ENCODE measurements at places on chromosomes 2 and 18.

- no peak for DNase-seq
These were observed 39.5 kb upstream of the IMP4 start for GRCh38 chr2:130303169-130303568.

DNA sequence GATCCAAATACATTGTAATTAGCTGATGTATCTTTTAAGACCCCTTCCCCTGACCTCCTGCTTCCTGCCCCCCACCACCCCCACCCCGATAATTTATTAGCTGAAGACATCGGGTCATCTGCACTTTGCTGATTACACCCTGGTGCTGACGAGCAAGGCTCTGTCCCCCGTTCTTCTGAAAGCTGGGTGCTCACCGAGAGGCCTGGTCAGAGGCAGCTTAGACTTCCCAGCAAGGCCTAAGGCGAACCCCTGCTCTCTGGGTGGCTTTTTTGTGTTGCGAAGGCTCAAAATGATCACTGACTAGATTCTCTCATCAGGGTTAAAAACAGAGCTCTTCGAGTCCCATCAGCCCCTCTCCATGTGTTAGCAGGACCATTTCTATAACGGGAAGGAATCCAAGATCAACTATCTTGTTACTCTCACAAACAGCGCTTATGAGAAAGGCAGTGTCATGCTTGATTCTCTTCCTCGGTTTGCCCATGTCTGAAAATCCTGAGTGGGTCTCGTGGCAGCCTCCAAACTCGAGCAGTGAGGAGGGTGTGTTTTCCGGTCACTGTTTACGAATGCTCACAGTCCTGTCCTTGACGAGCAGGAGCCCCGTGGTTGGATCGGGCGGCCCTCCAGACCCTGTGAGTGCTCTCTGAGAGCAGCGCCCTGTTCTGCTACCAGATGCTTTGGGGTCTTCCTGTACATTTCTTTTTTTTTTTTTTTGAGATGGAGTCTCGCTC, 201.6 kb downstream of the HDAC4 start:
- no peak for DNase-seq

DNA sequence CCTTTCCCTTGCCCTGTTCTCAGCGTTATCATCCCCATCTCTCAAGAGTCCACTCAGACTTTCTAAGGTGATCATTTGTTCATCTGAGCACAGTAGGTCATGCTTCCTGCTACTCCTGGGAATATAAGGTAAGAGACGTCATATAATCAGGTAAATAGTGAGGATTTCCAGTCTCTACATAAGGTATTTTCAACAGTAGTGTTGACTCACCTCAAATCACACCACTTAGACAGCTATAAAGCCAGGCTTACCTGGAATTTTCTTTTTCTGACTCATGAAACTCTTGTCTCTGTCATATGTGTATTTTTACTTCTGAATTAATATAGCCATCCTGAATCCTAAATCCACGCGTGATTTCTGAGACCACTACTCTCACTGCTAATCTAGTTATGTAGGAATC, 443.2 kb downstream of the ARHGAP15 start:
- no peak for DNase-seq

DNA sequence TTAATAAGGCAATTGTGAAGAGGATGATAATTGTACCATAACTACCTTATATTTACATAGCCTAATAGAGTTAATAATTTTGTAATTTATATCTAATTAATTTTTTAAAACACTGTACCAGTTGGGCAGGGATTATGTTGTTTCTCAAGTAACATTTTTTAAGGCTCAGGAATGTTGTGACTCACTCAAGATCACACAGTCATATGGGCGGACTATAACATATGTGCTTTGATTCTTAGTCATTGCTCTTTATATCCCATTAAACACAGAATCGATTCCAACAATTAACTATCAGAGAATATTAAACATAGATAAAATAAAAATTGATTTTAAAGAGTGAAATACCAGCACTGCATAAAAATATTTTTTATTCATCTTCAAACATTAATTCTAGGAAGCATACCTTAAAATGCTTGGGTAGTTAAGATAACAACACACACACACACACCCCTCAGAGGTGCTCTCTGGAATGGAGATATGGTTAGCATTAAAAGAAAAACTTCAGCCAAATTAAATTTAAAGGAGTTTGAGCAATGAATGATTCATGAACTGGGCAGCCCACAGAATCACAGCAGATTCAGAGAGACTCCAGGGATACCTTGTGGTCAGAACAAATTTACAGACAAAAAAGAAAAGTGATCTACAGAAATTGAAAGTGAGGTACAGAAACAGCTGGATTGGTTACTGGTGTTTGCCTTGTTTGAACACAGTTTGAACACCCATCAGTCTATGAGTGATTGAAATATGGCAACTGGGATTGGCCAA, 869.4 kb upstream of the ID2 start:
- no peak for DNase-seq

DNA sequence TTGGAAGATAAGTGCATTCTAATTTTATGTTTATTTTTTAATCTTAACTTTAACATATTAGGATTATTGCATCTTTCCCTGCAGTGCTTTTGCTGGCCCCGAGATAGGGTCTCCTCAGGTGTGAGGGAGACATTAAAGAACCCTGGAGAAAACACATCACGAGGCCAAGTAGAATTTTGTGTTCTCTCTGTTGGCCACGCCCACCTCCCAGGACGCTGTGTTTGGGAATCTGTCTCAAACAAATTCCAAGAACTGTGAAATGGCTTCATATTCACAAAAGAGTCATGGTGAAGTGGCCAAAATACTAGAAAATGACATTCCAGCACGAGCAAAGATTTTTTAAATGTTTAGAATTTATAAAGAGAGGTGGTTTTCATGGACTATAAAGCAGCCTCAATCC, 27.3 kb downstream of the RNF144A start:
- DNase-seq, result no peak

- no peak for DNase-seq
These were observed 762 bp downstream of the VPS4B start for GRCh38 chr18:63421514-63421913.

DNA sequence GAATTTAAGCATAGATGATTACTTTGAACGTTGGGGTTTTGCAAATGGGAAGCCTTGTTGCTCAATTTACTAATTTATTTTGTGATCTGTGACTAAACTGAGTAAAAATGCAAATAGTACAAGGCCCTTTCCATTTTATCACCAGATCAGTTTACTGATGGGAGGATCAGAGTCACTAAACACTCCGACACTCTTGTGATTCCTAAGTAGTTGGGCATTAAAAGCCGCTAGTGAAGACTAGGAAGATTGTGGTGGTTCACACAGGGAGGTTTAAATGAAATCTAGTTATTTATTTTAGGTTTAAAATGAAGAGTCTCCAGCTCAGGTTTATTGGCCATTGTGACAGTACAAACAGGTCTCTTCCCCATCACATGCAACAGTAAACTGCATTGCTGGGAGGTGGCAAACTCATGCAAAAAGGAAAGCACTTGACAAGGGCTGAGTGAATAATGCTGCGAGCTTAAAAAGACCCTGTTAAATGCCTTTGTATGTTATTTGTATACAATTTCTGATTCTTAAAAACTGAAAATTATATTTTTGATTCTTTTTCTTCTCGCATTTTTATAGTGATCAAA, 394.8 kb upstream of the FANCL start:
- no peak for DNase-seq

DNA sequence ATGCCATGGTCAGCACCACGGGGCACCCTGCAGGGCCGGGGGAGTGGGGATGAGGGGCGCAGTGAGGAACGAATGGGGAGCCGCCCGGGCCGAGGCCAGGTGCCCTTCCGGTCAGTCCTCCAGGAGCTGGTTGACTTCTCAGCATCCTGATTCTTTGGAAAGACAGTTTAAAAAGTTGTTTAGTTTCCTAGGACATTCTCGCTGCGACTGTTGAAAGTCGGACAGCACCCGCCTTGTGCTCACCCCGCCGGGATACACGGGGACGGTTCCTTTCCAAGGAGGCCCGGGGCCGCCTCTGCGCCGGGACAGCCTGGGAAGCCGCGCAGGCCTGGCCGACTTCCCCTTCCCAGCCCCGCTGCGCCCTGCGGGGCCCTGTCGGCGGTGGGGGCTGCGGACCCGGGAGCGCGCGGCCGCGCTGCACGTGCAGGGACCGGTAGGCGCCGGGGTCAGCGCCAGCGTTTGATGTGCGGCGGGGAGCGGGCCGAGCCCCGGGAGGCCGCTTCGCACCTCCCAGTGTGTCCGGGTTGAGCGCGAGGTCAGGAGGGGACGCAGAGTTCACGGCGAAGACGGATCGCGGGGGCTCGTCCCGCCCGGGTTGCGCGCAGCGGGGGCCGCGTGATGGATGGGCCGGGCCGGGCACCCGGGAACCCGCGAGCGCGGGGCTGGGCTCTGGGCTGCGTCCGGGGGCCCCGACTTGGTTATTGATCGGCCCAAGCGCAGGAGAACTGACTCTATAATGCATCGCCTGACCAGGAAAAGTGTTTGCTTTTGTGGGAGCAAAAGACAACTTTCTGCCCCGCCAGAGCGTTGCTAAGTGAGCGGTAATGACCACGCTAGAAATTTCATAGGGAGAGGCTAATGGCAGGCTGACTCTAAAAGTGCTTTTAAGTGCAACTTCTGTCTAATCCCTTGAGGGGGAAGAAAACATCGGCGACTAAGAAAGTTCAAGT, 28.0 kb upstream of the SMIM21 start:
- DNase-seq, result no peak

DNA sequence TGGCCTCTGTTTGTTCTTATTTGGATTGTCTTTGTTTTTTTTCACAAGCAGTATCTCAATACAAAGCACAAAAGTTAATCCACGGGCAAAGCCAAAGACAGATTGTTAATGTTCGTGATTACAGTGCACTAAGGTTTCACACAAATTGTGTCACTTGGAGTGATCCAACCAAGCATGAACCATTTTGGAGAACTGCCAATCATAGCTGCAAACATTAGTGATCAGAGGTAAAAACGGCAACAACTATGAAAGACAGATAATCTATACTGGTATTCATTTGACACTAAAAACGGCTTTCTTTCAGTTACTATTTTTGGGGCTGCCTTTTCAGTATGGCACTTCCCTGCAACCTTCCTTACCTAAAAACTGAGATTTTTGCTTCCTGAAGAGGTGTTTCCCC, 213.1 kb upstream of the GULP1 start:
- DNase-seq, result no peak

- no peak for DNase-seq
These were observed 71.1 kb downstream of the LDLRAD4 start for GRCh38 chr18:13289481-13290205.

GRCh38 chr18:25726298-25726697, 364.1 kb downstream of the SS18 start:
- no peak for DNase-seq

GRCh38 chr2:30105556-30105955, 41.3 kb upstream of the YPEL5 start:
- no peak for DNase-seq

DNA sequence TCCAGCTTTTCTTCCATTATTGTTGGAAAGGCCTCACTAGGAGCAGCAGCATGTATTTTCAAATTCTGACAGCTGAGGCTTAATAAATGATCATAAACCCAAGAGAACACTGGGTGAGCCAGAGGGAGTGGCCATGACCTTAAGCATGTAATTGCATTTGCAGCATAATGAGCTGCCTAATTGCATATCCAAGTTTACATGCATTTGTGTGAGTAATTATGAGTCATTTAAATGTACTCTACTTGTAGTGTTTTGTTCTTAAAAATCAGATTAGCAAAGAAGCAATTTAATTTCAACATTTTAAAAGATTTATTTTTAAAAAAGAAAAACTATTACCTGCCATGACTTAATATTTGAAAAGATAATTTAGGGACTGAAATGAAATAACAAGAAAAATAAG, 74.8 kb downstream of the NOL10 start:
- DNase-seq, result no peak

DNA sequence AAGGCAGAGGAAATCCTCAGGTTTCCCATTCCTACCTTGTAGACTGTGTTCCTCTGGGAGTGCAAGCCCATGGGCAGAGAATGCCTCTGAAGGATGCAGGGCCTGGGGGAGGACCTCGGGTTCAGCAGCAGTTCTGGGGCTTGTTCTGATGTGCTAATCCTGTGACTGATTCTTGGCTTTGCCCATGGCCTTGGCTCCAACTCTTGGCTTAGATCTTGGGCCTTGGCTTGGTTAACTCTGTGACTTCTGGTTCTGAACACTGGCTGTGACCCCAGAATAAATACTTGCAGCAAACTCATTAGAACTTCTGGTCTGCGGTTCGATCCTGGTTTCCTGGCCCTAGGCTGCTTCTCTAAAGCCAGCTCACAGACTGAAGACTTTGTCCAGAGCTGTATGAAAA, 366.9 kb upstream of the ZEB2 start:
- DNase-seq, result no peak

DNA sequence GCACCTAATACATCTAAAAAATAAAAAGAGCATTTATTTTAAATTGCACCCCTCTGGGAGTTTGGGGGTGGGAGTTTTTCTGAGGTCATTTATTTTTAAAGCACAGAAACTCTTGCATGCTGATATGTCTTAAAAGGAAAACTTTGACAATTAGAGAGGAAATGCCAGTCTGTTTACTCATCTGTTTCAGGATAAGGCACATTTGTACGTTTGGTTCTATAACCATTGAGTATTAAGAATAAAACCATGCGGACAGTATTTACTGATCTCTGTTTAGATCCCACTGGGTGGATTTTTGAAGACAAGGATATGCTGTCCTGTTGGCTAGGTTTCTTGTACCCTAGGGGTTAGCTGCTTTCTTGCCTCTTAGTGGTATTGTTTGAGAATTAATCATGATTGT, 122.9 kb downstream of the TANC1 start:
- DNase-seq, result no peak

DNA sequence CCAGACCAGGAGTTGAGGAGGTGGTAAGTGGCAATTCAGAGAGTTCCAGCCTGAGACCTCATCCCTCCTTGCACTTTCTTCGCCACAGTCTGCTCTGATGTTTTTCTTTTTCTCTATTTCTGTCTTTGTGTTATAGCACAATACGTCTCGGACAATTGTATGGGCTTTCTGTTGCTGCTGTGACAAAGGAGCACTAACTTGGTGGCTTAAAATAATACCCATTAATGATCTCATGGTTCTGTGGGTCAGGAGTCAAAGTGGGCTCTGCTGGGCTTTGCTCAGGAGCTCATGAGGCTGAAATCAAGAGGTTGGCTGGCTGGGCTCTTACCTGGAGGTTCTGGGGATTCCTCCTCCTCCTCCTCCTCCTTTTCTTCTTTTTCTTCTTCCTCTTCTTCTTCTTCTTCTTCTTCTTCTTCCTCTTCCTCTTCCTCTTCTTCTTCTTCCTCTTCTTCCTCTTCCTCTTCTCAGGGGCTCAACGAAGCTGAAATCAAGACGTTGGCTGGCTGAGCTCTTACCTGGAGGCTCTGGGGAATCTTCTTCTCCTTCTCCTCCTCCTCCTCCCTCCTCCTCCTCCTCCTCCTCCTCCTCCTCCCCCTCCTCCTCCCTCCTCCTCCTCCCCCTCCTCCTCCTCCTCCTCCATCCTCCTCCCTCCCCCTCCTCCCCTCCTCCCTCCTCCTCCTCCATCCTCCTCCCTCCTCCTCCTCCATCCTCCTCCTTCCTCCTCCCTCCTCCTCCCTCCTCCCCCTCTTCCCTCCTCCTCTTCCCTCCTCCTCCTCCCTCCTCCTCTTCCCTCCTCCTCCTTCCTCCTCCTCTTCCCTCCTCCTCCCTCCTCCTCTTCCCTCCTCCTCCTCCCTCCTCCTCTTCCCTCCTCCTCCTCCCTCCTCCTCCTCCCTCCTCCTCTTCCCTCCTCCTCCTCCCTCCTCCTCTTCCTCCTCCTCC, 104.0 kb downstream of the GATA6 start:
- DNase-seq, result no peak

GRCh38 chr18:79199691-79200374, 130.6 kb downstream of the ATP9B start:
- peak; percentile 4 for DNase-seq

GRCh38 chr2:625415-626333, 51.5 kb downstream of the TMEM18 start:
- DNase-seq, result no peak

- DNase-seq, result no peak
These were observed 22.8 kb downstream of the SNORC start for GRCh38 chr2:232892843-232893242.
